ENCODE measurements at places on chromosomes 3 and 15.

DNA sequence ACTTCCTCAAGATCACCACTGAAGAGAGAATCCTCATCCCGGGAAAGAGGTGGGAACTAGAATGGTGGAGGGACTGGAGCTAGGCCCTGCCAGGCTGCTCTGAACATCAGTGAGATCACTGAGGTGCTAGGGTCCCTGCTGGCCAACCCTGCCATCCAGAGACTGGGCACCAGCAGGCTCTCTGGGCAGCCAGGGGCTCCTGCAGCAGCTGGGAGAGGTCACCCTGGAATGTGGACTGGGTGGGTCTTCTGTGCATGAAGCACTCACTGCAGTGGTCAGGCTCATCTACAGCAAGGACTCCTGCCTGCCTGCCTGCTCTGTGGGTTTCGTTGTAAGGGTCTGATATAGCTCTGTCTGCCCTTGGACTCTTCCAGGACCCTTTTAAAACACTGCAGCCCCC lies 24.9 kb downstream of the ALS2CL start:
- DNase-seq = no peak

DNA sequence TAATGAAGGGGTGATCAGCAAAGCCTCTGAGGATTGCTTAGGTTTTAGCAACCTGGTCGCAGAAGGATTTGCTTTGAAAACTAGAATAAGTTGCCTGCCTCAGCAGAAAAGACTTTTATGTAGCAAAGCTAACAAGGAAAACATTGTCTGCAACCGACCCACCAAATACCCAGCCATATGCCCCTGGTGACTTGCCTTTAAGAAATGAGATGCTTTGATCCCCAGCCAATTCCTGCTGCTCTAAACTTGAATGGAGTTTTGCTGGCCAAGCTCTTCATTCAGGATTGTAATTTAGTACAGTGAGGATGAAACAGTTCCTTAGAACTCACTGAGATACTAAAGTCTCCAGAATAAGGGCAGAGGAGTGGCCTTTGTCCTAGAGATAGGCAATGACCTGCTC lies 139.8 kb upstream of the PROK2 start:
- no peak for DNase-seq

- no peak for DNase-seq
Observed at GRCh38 chr3:109927726-109928125, 590.4 kb upstream of the DPPA4 start.

DNA sequence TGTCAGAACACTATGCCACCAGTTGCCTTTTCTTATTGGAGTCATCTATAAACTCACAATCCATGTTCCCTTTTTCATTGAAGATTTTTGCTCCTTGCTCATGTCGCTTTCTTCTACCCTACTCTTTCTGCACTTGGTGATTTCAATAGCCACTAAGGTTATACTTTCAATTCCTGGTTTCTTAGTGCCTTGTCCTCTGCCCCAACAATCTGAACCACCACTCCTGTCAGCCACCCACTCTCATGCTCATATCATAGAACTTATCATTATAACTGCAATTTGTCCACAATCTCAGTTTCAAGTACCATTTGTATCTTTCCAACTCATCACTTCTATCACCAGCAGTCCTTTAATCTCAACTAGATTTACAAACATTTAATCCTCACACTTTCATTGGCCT lies 10.0 kb upstream of the GRAMD1C start:
- DNase-seq = no peak

- DNase-seq = no peak
Observed at GRCh38 chr15:40511472-40512133, 40.8 kb downstream of the CHST14 start.

DNA sequence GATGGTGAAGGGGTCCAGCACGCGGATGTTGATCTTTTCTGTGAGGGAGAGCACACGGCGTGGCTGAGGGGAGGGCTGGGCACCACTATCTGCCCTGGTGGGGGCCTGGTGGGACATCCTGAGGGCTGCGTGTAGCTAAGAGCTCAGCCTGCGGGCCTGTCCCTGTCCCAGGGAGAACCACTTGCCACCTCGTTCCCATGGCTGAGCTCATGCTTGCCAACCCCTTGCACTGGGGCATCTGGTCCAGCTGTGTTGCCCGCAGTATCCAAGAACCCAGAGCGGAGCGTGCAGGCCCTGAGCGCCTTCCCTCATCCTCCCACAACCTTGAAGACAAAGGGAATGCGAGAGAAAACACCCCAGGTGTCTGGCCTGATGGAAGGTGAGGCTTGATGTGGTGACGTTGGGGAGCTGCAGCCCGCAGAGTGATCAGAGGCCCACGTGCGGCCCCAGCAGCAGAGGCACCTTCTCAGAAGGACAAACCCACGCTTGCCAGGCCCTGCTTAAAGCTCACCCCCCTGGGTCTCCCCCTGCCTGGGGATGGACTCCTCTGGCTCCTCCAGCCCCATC lies 28.9 kb downstream of the TKT start:
- DNase-seq = no peak

- DNase-seq = no peak
Observed at GRCh38 chr3:17478673-17479072, 263.8 kb downstream of the TBC1D5 start.

- DNase-seq = no peak
Observed at GRCh38 chr15:77530576-77530975, 102.1 kb downstream of the LINGO1 start.

GRCh38 chr15:48595981-48596380 lies 49.5 kb downstream of the FBN1 start:
- no peak for DNase-seq

- DNase-seq = no peak
Observed at GRCh38 chr3:11499144-11499543, 144.6 kb downstream of the VGLL4 start.

- DNase-seq = no peak
Observed at GRCh38 chr3:71732637-71733036, 7.4 kb upstream of the EIF4E3 start.

- no peak for DNase-seq
Observed at GRCh38 chr15:83657549-83657948, 3.6 kb downstream of the ADAMTSL3 start.

DNA sequence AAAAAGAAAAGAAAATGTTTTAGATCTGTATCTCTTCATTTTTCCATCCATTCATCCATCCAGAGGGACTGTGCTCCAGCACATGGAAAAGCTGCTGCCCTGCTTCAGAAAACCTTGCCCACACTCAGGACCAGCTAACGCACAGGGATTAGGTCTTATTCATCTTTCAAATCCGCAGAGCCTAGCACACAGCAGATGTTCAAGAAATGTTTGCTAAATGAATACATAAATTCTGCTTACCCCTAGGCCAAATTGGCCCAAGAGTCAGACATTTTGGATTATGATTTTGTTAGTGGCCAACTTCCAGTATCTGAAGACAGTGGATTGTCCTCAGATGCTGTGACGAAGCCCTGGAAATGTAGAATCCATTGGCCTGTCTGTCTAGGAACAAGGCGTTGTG lies 71.4 kb downstream of the GHSR start:
- no peak for DNase-seq

- DNase-seq = no peak
Observed at GRCh38 chr15:100154338-100154737, 187.4 kb downstream of the ADAMTS17 start.

GRCh38 chr3:150877303-150877702 lies 27.9 kb downstream of the MINDY4B start:
- DNase-seq = no peak

GRCh38 chr15:62063825-62064635 lies 2.7 kb upstream of the C2CD4A start:
- no peak for DNase-seq

- no peak for DNase-seq
Observed at GRCh38 chr15:23420806-23421575, 26.1 kb downstream of the GOLGA6L2 start.

DNA sequence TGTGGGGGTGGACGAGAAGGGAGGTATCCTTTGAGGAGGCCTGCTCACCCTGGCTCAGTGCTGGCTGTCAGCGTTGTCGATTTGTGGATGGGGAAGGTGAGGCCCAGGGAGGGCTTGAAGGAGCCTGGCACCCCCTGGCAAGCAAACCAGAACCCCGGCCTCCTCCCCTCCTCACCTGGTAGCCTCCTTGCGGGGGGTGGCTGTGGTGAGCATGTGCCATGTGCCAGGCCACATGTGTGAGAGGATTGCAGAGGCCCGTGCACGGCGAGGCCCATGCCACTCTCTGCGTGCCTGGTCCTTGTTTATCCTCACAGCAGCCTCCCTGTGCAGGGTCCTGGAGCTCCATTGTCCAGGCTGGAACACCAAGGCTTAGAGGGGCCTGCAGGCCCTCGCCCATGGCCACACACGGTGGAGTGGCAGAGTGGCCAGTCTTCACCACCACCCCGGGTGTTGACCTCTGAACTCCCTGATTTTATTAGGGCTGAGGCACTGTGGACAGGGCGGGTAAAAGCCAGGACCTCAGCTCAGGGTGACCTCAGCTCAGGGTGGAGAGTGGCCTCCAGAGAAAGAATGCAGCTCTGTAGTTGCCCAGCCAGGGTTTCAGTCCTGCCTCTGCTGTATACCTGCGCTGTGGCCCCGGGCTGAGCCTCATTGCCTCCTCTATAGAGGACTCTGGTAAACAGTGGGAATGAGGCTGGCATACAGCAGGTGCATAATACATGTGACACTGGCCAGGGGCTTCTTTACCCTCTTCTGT lies 29.1 kb downstream of the HDAC11 start:
- DNase-seq = no peak

GRCh38 chr3:135908225-135908624 lies 57.3 kb upstream of the PPP2R3A start:
- no peak for DNase-seq

GRCh38 chr15:96330450-96331143 lies at the start of gene NR2F2:
Gene NR2F2, plus strand, starts transcription at chr15:96330700. Its CDS starts 1,406 bp downstream, at chr15:96332106.
- DNase-seq = peak; percentile 84

GRCh38 chr15:39279311-39279710 lies 301.6 kb upstream of the THBS1 start:
- no peak for DNase-seq

DNA sequence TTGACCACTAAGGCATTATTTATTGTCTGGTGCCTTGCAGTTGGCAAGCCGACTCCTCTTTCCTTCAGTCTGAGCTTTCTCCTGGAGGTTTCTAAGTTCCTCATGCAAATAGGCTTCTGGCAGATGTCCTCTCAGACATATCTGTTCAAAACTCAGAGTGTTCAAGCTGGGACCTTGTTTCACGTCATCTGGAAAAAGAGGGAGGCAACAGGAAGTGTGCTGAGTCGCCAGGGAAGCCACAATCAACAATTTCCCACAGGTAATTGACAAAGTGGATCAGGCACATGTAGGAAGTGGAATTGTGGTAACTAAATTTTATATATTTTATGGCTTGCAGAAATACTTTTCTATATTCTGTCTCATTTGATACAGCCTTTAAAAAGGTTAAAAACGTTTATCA lies 14.6 kb downstream of the SCG5 start:
- peak; percentile 16 for DNase-seq

GRCh38 chr3:100411091-100411982 lies 10.0 kb downstream of the LNP1 start:
- no peak for DNase-seq

- DNase-seq = no peak
Observed at GRCh38 chr15:92934716-92935115, 34.6 kb downstream of the CHD2 start.

- peak; percentile 67 for DNase-seq
Observed at GRCh38 chr15:29815000-29815710, 7.1 kb downstream of the TJP1 start.

DNA sequence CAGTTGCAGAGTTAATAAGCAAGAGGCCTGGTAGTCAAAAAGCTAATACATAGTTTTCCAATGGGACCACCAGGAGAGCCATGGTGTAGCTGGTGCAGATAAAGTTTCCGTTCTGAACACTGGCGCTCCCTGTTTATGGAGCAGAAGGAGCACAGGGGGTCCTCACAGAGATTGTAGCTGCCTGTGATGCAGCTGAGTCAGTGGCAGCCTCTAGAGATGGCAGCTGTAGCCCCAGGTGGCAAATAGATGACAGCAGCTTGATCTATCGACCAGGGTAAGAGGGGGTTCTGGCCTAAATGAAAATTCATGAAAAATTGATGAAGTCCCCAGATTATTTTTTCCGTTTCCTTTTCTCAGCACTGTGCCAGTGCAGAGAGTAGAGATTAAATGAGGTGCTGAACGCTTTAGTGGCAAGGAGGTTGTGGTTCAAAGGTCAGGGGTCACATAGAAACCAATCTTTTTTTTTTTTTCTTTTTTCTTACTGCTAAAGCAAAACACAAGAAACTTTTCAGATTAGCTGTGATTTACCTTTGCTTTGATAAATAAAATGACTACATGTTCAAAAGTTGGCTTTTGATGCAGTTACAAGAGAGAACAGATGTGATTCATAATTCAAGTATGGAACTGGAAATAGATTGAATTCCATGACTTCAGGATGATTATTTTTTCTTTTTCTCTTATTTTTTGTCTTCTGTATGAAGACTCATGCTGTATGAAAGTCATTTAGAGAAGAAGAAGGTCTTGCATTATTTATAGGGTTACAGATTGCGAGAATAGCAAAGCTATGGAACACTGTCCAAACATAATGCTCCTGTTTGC lies 63.3 kb downstream of the ROBO2 start:
- DNase-seq = peak; percentile 79

- no peak for DNase-seq
Observed at GRCh38 chr3:23781051-23781450, 24.7 kb upstream of the UBE2E1 start.

GRCh38 chr3:30737743-30738499 lies 131.5 kb downstream of the TGFBR2 start:
- DNase-seq = no peak

- DNase-seq = no peak
Observed at GRCh38 chr3:181698263-181698954, 13.3 kb upstream of the SOX2 start.

GRCh38 chr3:158727206-158728060 lies 4.8 kb downstream of the RARRES1 start:
- DNase-seq = peak; percentile 54

GRCh38 chr3:32410367-32411246 lies 19.0 kb downstream of the CMTM7 start:
- DNase-seq = no peak

GRCh38 chr3:160857476-160858119 lies 101.6 kb downstream of the PPM1L start:
- no peak for DNase-seq

- DNase-seq = no peak
Observed at GRCh38 chr3:14451844-14452739, 49.7 kb downstream of the SLC6A6 start.

All from NCI-H2171 treated with DMSO at 0.1 percent for 48 hours (cell line).